D721Med (cell line): ENCODE measurements at places on chromosomes 2 and 18.

DNA sequence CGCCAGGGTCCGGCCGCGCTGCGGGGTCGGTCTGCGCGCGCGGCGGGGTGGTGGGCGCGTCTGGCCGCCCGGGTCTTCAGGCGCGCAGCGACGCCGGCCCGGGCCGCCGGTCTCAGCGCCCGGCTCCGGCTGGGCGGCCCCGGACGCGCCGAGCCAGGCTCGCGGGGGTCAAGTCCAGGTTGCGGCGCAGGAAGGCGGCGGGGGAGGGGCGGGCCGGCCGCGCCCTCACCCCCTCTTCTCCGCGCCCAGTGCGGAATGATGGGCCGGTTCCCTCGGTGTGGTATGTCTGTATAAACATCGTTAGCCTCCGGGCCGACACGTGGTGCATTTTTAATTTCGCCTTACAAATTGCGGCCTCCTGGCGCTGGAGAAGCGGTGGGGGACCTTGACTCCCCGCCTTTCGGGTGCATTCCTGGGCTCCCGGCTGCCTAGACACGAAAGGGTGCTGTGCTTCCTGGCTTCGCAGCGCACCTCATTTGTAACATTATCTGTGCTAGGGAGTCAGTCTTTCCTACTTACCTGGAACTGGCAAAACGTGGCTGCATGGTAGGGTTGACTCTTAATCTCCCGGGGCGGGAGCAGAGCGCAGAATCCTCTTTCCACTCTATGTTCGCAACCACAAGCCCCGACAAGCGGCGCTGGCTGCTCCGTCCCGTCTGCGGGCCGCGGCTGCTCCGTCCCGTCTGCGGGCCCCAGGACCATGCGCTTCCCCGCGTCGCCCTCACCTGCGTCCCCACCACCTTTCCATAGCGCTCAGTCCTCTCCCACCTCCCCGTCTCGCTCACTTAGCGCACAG is 69.0 kb downstream of the CTAGE1 start:
- DNase-seq = no peak

DNA sequence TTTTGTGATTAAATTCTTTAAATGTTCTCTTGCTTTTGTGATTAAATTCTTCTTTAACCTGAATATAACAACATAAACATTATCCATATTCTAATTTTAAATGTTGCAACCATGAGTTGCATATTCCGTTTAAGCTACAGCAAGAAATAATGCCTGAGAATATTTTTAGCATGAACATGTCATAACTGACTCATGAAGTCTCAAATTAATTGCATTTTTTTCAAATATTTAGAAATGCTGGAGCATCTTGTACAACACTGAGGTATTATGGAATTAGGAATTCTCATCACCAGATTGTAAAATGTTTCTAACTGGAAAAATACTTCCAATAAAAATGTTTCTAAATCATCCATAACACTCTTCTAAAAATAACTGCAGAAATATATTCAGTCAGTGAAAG is 14.7 kb downstream of the ROCK2 start:
- DNase-seq = no peak

DNA sequence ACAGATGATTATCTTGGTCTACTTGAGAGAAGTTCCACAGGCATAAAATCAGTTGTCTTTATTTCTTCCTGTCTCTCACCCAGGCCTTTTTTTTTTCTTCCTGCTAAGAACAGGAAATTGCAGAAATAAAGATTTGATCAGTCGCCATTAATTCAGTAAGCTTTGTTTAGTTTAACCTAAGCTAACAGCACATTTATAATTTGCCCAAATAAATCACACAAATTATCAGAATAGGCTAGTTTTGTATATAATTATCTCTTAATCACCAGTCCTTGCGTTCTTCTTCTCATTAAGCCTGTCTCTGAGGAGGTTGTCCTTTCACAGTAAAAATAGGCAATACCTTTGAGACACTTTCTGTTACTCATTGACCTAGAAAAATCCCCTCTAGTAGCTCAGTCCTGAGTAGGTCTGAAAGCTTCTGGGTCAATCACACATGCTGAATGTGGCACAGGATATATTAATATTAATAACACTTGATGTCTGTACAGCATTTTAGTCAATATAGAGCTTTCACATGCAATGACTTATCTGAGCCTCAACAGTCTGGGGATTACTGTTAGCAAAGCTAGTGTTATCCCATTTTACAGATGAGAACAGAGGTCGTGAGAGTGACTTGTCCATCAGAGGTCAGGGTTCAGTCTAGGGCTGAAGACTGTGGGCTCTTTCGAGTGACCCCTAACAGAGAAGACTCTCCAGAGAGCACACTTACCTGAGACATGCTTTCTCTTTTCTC is 11.2 kb upstream of the STK17B start:
- no peak for DNase-seq

DNA sequence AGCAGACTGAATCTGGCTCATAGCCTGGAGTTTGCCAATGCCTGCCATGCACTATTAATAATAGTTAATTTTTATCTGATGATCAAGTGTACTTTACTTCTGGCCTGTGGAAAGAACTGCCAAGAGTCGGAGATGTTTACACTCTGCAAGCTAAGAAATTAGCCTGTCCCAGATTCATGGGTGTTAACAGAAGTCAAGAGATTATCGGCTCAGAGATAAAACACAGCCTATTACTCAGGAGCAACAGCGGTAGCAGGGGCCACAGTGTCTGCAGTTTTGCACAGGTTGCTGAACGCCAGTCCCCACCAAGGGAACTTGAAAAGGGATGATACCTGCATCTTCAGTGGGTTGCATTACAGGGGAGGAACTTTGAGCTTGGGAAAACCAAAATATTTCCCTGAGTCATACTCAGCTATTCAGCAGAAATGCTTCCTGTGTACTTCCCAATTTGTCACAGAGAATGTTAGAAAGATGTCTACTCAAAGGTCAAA is 4.3 kb upstream of the ADI1 start:
- no peak for DNase-seq

DNA sequence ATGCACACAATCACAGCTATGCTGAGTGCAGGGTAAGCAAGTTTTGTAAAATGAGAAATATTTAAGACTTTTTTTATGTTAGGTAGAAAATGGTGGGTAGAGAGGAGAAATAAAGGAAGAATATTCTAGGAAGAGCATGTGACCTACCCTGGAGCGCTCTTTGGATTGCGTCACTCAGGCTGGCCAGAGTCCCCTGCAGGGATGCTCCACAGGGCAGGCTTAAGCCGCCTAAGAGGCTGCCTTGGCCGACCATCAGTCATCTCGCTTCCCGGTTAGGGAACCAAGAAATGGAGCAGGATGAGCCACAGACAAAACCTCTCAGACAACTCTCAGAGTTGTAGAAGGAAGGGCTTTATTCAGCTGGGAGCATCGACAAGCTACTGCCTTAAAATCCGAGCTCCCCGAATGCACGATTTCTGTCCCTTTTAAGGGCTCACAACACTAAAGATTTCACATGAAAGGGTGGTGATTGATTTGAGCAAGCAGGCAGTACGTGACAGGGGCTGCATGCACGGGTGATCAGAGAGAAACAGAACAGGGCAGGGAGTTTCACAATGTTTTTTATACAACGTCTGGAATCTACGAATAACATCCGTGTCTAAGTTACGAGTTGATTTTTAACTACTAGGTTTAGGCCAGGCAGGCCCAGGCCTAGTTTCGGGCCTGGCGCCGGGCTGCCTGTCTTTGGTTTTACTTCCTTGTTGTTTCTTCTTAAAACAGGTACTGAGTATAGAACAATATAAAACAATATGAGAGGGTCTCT is 1072.0 kb downstream of the CBLN2 start:
- no peak for DNase-seq

- no peak for DNase-seq
Observed at GRCh38 chr2:38863061-38863695, 12.6 kb downstream of the DHX57 start.

GRCh38 chr2:228630786-228631185 is 449.3 kb upstream of the SPHKAP start:
- DNase-seq = no peak

DNA sequence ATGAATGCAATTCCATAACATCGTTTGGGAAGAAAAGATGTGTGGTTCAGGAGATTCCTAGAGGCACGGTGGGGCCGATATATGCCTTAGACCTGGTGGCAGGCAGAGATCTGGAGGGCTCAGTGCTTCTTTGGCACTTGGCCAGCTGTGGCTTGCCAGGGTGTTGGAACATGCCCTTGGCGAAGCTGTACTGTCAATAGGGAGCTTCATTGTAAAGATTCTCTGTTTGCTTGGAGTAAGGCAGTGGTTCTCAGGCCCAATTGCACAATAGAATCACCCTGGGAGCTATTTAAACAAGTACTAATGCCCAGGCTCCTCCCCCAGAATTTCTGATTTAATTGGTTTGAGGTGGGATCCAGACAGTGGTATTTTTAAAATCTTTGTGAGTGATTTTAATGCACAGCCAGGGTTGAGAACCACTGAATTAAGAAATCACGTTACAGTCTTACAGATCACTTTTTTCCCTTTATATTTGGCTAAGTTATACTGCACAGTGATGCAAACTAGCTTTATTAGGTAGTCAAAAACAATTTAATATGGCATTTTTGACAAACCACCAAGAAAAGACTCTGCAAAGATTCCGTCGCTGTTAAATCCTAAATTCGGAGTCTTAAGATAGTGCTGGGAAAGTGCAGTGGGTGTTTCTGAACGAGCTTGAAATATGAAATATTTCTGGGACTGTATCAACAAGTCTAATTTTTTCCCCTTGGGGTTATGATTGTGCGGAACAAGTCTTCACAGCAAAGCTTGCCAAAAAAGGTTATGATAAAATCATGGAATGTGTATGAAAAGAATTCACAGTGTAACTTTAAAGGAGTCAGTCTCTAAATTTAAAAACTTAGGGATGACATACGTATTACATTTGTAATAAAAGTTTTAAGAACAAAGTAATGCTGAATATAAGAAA is 78.0 kb downstream of the CRIM1 start:
- DNase-seq = no peak

DNA sequence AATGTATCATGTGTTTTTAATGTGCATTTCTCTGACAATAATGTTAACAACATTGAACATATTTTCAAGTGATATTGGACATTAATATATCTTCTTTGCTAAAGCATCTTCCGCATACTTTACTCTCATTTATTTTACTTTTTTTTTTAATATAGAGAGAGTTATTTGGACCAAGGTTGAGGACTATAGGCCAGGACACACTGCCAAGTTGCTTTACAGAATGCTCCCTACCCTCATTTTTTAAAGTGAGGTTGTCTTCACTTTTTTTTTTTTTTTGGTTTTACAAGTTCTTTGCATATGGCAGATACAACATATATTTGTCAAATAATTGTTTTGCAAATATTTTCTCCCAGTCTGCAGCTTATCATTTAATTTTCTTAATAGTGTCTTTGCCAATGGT is 201.8 kb downstream of the OSR1 start:
- DNase-seq = no peak

DNA sequence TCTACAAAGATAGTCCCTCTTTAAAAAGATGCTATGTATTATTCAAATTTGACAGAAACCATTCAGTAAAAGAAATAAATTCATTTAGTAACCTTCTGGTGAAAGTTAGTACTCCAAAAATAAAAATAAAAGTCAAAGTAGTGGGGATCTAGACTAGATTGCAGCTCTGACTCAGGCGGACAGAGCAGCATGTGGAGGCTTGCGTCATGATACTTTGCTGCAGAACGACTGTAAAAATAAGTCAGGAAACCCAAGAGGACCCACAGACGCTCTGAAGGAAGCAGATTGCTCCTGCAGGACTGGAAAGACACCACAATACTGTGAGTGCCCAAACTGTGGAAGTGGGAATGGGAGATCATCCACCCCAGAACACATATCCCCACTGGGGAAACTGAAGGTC is 301.9 kb downstream of the RIT2 start:
- DNase-seq = no peak

DNA sequence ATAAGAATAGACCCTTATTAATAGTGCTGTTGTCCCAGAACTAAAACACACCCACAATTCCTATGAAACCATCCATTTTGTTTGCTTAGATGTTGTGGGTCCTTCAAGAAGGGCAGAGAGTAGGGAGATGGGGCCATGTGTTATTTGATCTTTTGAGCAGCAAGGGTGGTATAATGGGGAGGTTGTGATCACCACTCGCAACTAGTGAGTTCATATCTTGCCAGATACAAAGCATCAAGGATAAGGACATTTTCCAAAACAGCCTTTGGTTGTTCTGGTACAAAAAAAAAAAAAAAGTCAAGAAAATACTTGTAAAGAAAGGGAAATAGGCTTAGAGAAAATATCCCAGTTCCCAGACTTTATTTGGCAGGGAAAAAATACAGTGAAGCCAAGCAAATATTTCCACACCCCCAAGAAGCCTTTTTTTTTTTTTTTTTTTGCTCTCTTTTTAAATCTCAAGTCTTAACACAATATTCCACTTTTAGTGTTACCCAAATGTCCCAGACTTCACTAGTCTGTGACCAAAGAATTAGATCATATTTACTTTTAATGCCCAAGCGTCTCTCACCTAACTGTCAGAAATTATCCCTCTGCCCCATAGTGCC is 54.1 kb downstream of the ANTXR1 start:
- no peak for DNase-seq

- no peak for DNase-seq
Observed at GRCh38 chr2:111035830-111036441, 84.8 kb upstream of the BCL2L11 start.
